CD4-positive, alpha-beta T cell treated with Interleukin-15 for 4 hours (primary cell): ENCODE measurements at places on chromosomes 6 and 20.

DNA sequence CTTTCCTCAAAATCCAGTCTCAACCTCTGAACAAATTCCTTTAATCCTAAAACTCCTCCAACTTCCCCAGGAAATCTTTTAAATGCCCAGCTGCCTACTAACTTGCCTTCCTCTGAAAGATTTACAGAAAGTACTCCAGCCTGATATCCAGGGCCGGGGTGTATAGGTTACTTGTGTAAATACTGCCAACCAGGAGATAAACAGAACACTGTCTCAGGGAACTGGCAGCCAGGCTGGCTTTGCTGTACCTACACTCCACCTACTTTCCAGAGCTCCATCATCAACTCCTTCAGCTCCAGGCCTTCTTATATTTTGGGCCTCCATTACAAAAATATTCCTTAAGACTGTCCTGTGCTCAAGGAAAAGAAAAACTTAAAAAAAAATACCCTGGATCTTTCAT, 85.9 kb downstream of the CEP162 start:
- no peak for DNase-seq

DNA sequence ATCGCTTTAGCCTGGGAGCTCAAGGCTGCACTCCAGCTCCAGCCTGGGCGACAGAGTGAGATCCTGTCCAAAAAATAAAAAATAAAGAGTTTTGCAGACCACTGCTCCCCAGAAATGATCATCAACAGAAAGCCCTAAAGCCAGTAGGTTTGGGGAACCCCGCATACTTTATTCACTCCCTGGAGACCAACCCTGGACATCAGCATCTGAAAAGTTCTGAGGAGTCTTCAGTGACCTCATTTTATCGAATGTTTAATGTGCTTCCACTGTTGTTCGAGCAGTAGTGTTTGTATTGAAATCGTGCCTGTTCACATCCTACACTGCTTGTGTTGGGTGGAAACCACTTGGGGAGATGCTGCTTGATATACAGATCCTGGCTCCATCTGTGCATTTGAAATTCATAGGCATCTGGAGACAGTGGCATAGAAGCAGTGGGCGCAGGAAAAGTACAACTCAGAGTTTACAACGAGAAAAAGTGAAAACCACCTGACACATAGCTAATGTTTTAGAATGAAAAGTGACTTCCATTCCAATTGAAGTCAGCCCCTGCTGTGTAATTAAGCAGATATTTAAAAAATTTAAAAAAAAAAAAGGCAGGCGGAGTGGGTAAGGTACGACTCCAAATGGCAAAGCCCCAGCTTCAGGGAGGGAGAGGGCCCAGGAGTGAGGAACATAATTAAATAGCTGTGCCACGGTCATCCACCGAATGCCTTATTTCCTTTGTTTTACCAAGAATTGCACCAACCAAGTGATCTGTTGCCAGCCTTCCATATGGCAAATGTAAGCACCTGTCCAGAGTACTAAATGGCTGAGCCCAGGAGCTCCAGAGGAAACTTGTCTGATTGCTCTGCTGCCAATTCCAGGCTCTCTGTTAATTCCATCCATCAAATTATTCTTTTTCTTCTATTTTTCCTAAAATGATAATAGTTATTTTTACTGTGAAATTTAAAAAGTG, 100.4 kb upstream of the NAA20 start:
- no peak for DNase-seq

GRCh38 chr6:36508532-36508931, 38.7 kb downstream of the STK38 start:
- DNase-seq: no peak

GRCh38 chr6:37822851-37823682, 3.5 kb downstream of the ZFAND3 start:
- DNase-seq: peak; percentile 9

- no peak for DNase-seq
These were observed 129.0 kb upstream of the SGK1 start for GRCh38 chr6:134446896-134447295.

- no peak for DNase-seq
These were observed 63.5 kb downstream of the JAG1 start for GRCh38 chr20:10610251-10610650.

GRCh38 chr6:168515376-168515775, 74.4 kb downstream of the SMOC2 start:
- DNase-seq: no peak

DNA sequence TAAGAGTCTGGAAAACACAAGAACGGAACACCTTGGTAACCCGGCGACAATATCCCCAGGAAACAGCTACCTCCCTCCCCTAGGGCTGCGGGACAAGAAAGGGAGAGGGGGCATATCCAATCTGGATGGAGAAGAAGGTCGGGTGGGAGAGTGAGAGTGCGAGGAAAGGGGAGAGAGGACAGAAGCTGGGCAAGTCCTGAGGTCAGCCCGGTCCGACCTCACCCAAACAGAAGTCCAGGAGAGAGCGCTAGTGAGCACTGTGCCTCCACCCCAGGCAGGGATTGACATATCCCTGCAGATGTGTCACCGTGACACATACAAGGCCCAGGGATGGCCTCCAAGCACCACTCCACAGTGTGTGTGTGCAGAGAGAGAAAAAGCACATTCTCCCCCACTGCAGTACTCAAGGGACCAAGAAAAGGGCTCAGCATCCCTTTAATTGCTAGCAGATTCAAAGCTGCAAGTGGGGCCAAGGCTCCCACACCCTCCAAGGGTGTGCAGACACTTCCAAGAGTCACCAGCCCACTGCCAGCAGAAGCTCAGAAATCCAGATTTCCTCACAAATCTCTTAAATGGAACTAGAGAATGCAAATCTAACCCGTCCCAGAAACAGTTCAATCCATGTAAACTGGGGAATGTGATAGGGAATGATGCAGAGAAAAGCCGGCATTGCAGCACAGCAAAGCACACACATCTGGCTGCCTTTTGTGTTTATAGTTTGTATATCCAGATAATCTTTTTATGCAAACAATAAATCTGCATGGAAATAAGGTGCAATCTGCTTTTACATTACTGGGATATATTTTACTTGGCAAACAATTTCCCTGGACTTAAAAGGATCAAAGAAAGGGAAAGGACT, 3.1 kb downstream of the PXDC1 start:
- peak; percentile 29 for DNase-seq

- no peak for DNase-seq
These were observed 996.8 kb upstream of the CITED2 start for GRCh38 chr6:140370976-140371870.

- DNase-seq: no peak
These were observed 53.8 kb downstream of the RPP40 start for GRCh38 chr6:4950076-4950475.
